EH (cell line): ENCODE measurements at places on chromosomes 1 and 21.
A peak's percentile ranks its signal among the peaks of the same experiment; 100 is the strongest.

- peak; percentile 49 for DNase-seq
Observed at GRCh38 chr1:26015358-26015757, 6.2 kb upstream of the EXTL1 start.

- no peak for DNase-seq
Observed at GRCh38 chr1:11238311-11238710, 24.0 kb downstream of the MTOR start.

GRCh38 chr1:219741011-219741970 is 128.4 kb upstream of the ZC3H11B start:
- no peak for DNase-seq

DNA sequence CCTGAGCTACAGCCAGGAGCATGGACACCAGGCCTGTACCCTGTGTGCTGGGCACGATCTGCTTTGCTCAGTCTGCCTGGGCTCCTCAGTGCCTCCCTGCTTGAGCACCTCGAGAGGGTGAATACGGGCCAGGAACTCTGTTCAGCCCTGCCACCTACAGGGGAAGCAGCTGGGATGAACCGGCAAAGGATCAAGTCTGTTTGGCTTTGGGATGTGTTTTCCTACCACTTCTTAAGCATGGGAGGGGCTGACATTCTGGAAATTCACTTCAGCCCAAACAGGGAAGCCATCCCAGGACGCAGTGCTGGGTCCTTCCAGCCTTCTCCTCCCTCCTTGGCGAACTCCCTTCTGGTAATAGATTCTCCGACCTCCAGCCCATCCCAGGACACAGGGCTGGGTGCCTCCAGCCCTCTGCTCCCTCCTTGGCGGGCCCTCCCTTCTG is 55.8 kb upstream of the SELENON start:
- peak; percentile 65 for DNase-seq
